Activated B cell treated with CpG ODN at 0.5 μM for 24 hours (primary cell): ENCODE measurements at places on chromosomes 6 and 20.

DNA sequence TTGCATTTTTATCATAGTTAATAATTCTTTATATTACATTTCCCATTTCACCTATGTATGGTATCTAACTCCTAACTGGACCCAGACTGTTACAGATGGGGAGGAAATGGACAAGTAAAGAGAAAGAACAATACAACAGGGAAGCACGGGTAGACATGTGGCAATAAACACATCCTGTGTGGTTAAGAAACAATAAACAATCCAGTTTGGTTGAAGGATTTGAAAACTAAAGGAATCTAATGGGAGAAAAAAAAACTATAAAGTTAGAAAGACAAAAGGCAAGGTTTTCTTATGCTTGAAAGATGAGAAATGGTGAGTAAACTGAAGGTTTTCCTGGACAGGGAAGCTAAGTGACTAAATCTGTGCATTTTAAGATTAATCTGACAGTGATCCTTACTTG lies 34.9 kb upstream of the ALDH8A1 start:
- no peak for DNase-seq

DNA sequence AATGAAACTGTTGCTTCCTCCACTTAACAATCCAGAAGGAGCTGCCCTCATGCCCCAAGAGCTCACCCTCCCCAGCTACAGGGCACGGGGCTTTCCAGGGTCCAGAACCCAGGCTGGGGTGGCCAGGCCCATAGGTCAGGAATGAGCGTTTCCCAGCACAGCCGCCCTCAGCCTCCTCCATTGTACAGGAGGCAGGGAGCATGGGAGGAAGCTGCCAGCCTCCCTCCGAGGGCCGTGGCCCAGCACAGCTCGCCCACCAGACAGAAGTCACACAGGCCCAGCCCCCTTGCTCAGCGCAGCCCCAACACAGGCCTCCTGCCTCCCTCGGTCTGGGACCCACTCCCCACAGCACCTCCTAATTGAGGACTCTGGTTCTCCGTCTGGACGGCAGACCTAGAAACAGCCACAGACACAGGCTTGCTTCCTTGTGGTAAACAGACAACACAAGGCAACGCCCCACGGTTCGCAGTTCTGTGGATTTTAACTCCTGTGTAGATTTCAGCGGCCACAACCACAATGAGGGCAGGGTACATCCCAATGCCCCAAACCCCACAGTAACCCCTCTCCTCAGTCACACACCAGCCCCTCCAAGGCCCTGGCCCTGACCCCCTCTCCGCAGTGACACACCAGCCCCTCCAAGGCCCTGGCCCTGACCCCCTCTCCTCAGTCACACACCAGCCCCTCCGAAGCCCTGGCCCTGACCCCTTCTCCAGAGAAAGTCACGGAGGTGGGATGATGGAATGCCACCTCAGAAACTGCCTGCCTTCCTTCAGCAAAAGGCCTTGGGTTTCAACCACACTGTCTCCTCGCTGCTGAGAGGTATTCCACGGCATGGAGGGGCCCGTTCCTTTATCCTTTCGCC lies 173.5 kb downstream of the DLL1 start:
- no peak for DNase-seq

DNA sequence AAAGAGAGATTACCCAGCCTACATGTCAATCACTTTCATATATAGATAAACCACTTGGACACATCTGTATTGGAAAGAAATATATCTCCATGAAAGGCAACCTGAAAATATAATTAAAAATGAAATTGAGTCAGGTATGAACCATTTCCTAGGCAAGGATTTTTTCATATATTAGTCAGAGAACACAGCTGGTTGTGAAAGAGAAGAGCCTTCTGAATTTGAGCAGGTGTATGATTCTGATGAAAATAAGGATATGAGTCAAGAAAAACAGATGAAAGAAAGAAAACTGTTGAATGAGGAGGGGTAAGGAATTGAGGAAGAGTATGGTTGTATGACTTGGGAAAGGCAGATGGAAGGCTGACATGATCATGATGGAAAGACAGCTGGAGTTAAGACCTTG lies 441.1 kb downstream of the HAO1 start:
- no peak for DNase-seq

DNA sequence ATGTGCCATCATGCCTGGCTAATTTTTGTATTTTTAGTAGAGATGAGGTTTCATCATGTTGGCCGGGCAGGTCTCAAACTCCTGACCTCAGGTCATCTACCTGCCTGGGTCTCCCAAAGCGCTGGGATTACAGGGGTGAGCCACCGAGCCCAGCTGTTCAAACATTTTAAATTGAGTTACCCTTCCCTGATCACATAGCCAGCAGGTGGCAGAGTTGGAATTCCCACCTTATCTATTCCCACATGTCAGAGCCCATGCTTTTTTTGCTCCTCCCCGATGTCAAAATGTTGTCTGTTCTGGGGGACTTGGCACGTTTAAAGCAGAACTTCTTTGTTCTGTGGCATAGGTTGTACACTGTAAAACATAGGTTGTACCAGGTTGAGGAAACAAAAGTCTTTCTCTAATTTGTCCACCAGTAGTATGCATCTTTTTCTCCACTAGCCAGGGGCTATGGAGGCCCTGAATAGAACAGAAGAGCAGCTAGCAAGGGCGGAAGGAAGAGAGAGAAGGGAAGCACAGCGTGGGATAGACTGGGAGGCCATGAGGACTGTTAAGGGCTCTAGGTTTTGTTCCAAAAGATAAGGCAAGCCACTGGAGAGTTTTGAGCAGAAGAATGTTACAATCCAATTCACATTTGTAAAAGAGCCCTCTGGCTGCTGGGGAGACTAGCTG lies 7.3 kb upstream of the LBP start:
- DNase-seq: no peak

- DNase-seq: no peak
Measured at GRCh38 chr6:167786853-167787675, 39.6 kb upstream of the AFDN start.

DNA sequence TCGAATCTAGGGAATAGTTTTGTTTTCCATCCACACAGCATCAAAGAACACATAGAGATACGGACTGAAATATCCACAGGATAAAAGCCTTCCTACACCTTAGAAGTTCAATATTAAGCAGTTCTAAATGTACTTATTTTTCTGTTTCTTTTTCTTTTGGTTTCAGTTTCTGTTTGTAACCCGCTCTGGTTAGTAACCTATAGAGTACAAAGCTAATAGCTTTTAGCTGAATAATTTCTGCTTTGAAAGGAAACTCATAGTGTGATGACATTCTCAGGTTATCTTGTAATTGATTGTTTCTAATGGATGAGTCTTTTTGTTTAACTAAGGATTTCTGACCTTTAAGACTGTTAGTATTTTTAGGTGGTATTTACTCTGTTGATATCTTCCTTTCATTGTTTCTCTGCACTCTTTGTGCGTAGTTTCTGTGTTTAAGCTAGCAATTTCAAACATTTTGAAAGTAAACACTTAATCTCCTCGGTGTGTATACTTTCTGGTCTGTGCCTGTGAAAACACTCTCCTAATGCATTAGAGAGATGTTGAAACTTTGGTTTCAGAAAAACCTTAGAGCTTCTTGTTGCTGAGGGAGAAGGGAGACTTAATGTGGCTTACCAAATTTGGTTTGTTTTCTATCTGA lies 385.5 kb downstream of the HDGFL1 start:
- no peak for DNase-seq

DNA sequence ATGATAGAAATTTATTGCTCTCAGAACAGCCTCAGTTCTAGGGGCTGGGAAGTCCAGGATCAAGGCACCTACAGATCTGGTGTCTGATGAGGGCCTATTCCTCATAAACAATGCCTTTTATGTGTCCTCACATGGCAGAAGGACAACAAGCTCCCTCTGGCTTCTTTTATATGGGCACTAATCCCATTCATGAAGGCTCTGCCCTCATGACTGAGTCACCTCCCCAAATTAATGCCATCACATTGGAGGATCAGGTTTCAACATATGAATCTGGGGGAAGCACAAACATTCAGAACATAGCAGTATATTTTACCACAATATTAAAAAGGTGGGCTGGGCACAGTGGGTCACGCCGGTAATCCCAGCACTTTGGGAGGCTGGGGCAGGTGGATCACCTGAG lies 58.5 kb upstream of the CCN6 start:
- no peak for DNase-seq

GRCh38 chr6:167866642-167867041 lies 39.9 kb downstream of the AFDN start:
- DNase-seq: no peak

DNA sequence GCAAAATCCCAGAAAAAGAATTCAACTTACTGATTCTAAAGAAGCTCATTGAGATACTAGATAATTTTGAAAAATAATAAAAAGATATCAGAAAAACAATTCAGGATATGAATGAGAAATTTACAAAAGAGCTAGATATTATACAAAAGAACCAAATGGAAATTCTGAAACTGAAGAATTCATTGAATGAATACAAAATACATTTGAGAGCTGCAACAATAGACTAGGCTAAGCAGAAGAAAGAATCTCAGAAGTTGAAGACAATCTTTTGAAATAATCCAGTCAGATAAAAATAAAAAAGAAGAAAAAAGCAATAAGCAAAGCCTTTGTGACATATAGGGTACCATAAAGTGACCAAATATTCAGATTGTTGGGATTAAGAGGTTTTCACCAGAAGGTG lies 206.0 kb downstream of the CD109 start:
- DNase-seq: no peak

DNA sequence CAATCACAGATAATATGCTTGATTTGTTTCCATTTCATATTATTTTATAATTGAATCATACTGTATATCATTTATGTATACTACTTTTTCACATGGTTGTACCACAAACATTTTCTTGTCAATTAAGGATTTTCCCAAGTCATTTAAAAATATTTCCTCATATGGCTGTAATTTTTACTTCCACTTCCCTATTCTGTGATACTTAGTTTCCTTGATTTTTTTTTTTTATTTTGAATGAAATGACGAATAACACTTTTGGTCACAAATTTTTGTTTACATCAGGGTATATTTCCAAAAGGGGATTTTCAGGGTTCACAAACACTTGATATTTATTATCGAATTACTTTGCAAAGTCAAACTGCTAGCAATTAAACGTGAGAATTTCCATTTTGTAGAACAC lies 515.6 kb downstream of the KIF16B start:
- no peak for DNase-seq

GRCh38 chr6:27720607-27721580 lies 191.3 kb downstream of the OR2B2 start:
- DNase-seq: no peak

DNA sequence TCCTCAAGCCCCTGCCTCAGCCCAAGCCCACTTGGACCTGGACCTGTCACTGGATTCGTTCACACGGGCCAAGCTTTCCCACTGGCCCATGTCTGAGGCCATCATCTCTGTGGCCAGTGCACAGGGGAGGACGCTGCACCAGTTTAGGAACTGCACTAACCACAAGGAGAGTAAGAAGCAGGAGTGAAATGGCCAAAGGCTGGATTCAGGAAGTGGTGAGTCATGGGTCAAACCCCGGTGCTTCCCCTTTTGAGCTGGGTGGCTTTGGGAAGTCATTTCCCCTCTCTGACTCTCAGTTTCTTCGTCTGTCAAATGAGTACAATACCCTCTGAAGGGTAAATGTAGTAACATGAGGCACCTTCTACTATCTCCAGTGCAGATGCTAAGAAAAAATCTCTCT lies 87.9 kb downstream of the CD40 start:
- no peak for DNase-seq

DNA sequence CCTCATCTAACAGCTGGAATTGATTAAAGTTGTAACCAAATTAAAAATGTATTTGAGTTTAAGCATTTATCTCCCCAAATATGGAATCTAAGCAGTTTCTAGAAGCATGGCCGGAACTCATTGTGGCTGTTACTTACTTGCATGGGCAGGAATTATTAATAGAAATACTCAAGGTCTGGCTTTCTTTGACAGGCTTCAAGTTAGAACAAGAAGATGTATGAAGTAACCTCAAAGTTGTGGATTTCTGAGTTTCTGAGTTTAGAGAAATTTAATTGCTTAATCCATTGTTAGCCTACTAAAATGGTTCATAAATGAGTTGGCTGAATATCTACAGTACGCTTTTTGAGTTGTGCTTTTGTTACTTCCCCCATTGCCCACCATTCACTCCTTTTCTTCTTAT lies 7.7 kb downstream of the CARMIL1 start:
- no peak for DNase-seq

- DNase-seq: no peak
Measured at GRCh38 chr6:98946879-98947410, 801 bp downstream of the FBXL4 start.
